ENCODE measurements at places on chromosomes 5 and 9.

- no peak for DNase-seq
Measured at GRCh38 chr9:97487861-97488260, 13.6 kb upstream of the TMOD1 start.

GRCh38 chr5:20610681-20611080 is 622.7 kb upstream of the CDH18 start:
- no peak for DNase-seq

DNA sequence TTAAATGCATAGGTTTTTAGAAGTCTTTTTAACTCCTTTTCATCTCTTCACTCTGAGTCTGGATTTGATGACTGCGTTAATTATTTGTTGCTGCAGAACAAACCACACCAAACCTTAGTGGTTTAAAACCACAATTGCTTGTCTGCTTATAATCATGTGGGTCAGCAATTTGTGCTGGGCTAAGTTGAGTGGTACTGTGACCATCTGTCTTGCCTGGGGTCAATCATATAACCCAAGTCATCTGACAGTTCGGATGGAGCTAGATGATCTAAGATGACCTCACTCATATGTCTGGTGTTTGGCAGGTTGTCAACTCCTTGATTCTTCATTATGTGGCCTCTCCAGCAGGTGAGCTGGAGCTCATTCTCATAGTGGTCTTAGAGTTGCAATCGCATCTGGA is 219.1 kb upstream of the ELAVL2 start:
- DNase-seq = no peak

- DNase-seq = no peak
Measured at GRCh38 chr9:135973277-135974219, 12.4 kb upstream of the UBAC1 start.

DNA sequence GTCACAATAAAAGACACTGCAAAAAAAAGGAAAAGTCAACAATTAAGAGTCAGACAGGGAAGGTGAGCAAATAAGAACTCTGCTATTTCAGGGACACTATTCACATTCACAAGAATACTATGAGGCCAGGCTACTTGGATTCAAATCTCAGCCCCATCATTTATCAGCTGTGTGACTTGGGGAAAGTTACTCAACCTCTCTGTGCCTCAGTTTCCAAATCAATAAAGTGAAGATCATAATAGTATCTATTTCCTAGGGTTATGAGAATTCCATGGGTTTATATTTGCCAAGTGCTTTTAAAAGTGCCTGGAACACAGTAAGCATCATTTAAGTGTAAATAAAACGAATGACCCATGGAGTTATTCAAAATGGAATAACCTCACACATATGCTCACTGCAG is 56.4 kb downstream of the ALDH7A1 start:
- DNase-seq = no peak

- no peak for DNase-seq
Measured at GRCh38 chr5:172173564-172174153, 14.4 kb downstream of the STK10 start.

DNA sequence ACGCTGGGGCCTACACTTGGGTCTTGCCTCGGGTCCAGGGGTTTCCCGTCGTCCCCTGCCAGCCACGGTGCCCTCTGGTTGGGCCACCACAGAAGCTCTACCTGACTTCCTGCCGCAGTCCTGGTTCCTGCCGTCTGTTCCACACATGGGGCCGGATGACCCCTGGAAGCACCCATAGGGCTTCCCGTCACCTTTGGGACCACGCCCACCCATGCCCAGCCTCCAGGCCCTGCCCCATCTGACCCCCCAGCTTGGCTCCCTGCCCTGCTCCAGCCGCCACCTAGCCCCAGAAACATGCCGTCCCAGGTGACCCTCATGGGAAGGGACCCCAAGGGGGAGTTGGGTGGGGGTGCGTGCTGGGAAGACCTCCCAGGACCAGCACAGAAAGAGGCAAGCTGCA is 13.7 kb downstream of the MRPL36 start:
- no peak for DNase-seq
